ENCODE measurements at places on chromosomes 4 and X.

- no peak for DNase-seq
Measured at GRCh38 chr4:18803781-18804180, 782.2 kb upstream of the LCORL start.

DNA sequence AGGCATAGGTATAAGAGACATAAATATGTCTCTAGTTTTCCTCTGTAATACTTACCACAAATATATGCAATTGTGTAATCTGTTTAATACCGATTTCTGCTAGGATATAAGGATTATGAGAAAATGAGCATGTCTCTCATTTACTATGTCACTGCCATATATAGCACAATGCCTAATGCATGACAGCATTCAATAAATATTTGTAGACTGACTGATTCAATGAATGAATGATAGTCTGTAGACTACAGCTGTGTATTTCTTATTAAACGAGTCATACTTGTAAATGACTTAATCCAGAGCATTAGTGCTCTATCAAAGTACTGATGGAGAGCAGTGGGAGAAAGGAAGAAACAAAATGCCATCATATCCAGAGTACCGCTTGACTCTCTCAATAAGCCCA, 175.6 kb downstream of the PPP3CA start:
- no peak for DNase-seq

- DNase-seq: no peak
Measured at GRCh38 chr4:105474099-105474518, 247 bp upstream of the PPA2 start.

DNA sequence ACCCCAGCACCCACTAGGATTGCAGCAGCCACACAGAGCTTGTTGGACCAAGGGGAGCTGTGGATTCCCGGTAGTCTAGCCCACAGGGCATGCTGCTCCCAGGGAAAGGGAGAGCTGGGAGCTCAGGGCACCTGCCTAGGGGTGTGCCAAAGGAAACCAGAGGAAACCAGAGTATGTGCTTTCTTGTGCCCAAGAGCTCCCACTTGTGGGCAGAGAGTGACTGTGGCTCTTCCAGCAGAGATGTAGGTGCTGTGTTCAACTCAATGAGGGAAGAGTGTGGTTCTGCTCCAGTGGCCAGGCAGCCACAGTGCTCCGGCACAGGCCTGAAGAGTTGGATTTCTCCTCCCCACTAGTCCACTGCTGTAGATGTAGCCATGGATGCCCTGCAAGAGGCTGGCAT, 1050.0 kb upstream of the INTU start:
- no peak for DNase-seq

DNA sequence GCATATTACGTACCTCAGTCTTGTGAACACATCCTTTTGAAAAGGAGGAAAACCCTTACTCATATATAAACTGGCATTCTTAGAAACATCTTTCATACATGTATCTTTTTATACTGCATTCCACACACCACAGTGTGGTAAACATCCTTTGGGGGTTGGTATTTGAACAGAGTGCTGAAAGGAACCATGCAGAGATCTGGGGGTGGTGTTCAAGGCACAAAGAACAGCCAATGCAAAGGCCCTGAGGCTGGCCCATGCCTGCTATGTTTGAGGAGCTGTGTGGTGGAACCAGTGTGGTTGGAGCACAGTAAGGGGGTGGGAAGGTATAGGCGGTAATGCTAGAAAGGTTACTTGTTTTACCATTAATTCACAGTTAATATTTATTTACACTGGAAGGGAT, 2.0 kb downstream of the ELK1 start:
- DNase-seq: no peak

DNA sequence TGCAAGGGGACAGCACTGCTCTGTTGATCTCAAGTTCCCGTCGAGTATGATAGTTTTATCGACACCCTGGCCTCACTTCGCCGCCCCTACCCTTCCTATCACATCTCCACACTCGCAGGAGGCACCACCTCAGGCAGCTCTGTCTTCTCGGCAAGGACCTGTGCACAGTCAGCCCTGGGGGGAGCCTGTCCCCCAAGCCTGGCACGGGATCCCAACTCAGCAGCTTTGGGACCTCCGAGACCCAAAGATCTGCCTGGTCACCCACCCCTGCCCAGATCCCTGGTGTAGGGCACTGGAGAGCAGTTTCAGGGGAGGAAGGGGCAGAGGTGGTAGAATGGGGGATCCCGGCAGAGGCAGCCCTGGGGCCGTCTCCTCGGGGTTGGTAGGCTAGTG, 18.0 kb upstream of the UBA1 start:
- no peak for DNase-seq

DNA sequence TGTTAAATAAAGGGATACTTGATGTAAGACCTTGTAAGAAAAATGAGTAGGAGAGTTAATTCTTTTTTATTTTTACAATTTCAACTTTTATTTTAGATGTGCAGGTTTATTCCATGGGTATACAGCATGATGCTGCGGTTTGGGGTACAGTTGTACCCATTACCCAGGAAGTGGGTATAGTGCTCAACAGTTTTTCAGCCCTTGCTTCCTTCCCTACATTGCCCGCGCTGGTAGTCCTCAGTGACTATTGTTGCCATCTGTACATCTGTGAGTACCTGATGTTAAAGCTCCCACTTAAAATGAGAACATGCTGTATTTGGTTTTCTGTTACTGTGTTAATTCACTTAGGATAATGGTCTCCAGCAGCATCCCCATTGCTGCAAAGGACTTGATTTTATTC, 9.7 kb downstream of the CLCN3 start:
- no peak for DNase-seq

GRCh38 chr4:27779827-27780226, 919.2 kb downstream of the STIM2 start:
- no peak for DNase-seq

DNA sequence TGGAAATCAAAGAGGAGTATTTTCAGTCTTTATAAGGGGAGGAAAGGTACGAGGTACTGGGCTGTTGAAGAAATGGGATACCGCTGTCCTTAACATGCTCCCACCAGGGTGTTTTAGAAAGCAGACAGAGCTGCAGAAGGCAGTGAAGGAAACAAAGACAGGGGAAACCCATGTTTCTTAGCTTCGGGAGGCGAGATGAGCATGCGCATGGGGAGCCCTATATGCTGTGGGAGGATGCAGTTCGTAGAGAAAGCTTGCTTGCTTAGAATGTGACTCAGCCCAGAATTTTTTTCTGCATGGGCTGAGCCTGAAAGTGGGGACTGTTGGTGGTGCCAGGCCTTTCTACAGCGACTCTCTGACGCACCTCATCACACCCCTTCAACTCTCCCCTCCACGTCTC, 28.8 kb upstream of the SCOC start:
- no peak for DNase-seq

- DNase-seq: no peak
Measured at GRCh38 chr4:144594471-144594986, 51.4 kb upstream of the HHIP start.

- no peak for DNase-seq
Measured at GRCh38 chr4:161540265-161540664, 623.5 kb downstream of the FSTL5 start.

GRCh38 chr4:178745203-178745602, 1303.0 kb upstream of the AGA start:
- DNase-seq: no peak

DNA sequence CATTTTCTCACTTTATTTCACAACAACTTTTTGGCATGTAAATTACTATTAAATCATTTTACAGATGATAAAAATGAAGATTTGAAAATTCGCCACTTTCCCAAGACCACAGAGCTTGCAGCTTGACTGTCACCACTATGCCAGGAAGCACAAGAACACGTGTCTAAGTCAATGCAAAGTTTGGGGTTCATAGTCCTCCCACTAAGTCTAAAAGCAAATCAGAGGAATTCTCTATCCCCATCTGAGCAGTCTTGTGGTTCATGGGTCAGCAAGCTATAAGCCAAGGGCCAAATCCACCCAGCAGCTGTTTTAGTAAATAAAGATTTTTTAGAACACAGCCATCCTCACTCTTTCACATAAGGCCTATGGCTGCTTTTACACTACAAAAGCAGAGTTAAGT, 833.3 kb upstream of the INTU start:
- DNase-seq: no peak

GRCh38 chr4:125254106-125254505, 60.6 kb upstream of the FAT4 start:
- no peak for DNase-seq

DNA sequence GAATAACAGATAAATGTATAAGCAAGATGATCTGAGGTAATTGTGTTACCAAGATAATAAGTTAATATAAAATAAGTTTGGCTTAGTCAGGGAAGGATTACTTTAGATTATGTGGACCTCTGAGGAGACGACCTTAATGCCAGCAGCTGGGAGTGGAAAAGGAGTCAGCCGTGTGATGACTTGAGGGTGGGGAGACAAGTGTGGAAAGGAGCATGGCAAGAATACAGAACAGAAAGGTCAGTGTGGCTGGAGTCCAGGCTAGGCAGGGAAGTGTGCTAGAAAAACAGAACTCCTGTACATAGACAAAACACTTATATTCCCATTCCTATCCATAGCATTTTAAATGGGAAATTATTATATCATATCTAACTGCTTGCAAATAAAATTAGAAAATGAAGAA, 138.8 kb downstream of the PDLIM5 start:
- no peak for DNase-seq

GRCh38 chrX:44392767-44393166, 49.3 kb upstream of the EFHC2 start:
- DNase-seq: peak; percentile 5

DNA sequence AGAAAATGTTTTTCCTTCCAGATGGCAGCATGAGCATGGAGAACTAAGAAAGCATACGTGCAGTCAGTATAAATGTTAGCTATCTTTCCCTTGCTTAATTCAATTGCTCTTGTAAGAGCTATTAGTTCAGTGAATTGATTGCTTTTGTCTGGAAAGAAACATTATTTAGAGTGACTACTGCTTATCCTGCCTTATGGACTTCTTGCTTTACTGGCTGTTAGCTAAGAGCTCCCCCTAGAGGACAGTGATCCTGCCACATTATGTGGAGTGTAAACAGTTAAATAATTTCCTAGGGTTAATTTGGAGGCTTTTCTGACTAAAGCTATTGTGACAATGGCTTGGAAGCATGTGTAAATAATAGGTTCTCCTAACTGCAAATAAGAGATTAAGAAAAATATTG, 1402.4 kb downstream of the FAM133A start:
- DNase-seq: no peak

DNA sequence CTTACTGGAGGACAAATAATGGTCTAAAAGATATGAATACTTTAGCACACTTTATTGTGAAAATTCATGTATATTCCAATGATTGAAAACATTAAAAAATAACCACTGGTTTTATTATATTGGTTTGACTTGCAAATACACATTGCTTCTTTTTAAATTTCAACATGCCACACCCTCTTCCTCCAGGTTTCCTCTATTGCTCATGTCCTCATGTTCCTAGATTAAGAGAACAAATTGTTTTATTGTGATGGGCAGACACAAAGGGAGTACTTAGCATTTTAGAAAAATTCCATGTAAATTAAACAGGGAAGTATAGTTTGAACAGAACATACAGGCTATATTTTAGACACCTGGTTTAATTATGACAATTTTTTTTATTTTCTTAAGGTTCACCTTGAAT, 230.6 kb upstream of the GPRIN3 start:
- no peak for DNase-seq

GRCh38 chrX:84340968-84341367, 153.0 kb upstream of the RPS6KA6 start:
- no peak for DNase-seq

GRCh38 chrX:140034916-140035315, 69.6 kb upstream of the CXorf66 start:
- no peak for DNase-seq

GRCh38 chr4:145719752-145720624, 40.0 kb downstream of the C4orf51 start:
- no peak for DNase-seq

GRCh38 chr4:15649914-15650545, 5.1 kb downstream of the FBXL5 start:
- peak; percentile 23 for DNase-seq

DNA sequence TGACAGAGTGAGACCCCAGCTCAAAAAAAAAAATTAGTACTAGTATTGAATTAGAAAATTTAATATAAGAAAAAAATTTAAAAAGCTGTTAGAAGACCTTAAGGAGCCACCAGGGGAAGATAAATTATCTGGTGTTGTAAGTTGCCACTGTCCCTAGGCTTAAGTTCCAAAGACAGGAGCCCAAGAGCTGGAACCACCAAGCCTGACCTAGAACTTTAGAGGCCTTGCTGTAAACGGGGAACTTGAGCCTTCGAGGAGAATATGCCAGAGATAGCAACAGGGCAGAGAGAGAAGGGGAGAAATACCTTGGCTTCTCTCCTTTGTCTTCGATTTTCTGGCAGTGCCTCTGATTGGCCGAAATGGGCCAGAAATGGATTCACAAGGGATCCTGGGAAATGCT, 8.9 kb downstream of the USP53 start:
- DNase-seq: no peak

GRCh38 chr4:168610911-168611530, 114.2 kb downstream of the PALLD start:
- no peak for DNase-seq

DNA sequence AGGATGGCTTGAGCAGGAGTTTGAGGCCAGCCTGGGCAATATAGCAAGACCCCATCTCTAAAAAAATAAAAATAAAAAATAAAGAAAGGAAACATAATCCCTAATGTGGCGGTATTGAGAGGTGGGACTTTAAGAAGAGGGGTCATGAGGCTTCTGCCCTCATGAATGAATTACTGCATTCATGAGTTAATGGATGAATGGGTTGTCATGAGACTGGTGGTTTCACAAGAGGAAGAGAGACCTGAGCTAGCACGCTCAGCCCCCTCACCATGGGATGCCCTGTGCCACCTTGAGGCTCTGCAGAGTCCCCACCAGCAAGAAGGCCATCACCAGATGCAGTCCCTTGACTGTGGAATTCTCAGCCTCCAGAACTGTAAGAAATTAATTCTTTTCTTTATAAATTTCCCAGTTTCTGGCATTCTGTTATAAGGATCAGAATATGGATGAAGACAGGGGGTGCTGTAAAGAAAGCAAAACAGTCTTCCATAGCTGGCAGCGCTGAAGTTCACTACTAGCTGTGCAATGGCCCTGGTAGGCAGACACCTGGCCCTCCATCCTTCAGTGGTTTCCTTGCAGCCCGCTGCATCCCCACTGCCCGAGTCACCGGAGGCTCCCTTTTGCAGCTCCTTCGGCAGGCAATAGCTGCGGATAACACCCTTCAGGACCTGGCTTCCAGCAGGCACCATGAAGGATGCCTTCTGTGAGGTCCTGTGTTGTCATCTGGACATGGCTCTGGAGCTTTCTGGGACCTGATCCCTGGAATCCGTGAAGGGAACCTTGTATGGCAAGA, 44.8 kb upstream of the NSG1 start:
- DNase-seq: no peak

- no peak for DNase-seq
Measured at GRCh38 chr4:121819216-121819965, 4.3 kb downstream of the CCNA2 start.

Measured in caudate nucleus (tissue), 63 donors.